ENCODE measurements at places on chromosomes 12 and 14.

DNA sequence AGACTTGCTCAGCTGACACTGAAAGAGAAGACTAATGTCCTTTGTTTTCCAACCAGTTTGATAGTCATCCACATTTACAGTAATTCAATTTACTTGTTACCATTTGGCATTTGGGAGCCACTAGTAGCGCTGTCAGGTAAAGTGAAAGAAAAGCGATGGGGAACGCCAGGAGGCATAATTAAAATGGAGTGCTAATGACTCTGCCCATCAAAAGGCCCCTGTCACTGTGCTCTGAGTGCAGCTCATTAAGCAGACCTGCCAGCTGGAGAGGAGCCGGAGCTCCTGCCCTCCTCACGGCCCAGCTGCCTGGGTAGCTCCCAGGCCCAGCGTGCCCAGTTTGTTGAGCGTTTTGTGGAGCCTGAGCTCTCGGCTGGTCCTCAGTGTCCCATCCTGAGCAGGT, 463.6 kb upstream of the CCDC196 start:
- DNase-seq: no peak

- no peak for DNase-seq
Observed at GRCh38 chr14:44771496-44771895, 190.3 kb downstream of the KLHL28 start.

- DNase-seq: no peak
Observed at GRCh38 chr14:68653108-68653507, 139.8 kb downstream of the ZFP36L1 start.

- no peak for DNase-seq
Observed at GRCh38 chr14:88604212-88604611, 41.4 kb downstream of the ZC3H14 start.

DNA sequence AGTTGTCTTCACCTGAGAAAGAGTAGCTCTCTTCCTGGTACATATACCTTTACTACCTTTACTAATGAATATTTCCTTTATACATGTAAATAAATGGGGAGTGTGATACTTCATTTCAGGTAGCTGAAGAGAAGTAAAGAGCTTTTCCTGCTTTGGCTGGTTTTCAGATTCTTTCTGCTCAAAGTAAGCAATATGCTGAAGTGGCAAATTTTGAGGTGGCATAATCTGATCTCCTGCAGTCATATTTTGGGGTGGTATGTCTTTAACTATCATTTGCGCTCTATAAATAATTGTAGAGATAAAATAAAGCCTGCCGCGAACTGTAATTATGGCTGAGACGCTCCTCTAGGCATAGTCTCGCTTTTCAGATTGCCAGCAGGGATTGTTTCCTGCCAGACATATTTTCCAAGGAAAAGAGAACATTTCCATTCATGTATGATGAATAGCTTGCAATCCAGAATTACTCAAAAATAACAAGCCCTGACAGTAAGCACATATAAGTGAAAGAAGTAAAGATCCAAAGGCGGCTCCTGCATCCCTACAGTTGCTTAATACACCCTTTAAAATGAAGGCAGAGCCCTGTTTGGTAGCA, 200.7 kb downstream of the C12orf50 start:
- no peak for DNase-seq

DNA sequence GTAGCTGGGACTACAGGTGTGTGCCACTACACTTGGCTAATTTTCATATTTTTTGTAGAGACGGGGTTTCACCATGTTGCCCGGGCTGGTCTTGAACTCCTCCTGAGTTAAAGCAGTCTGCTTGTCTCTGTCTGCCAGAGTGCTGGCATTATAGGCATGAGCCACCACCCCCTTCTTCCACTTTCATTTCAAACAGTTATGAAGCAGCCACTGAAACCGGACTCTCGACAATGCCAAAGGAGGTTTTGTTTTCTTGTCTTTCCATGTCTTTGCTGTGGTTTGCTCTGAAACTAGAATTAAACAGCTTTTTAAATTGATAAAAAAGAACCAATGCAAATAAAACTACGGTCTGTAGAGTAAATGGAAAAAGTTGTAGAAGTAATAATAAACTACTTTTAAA, 30.4 kb downstream of the RAP1B start:
- DNase-seq: peak; percentile 29

DNA sequence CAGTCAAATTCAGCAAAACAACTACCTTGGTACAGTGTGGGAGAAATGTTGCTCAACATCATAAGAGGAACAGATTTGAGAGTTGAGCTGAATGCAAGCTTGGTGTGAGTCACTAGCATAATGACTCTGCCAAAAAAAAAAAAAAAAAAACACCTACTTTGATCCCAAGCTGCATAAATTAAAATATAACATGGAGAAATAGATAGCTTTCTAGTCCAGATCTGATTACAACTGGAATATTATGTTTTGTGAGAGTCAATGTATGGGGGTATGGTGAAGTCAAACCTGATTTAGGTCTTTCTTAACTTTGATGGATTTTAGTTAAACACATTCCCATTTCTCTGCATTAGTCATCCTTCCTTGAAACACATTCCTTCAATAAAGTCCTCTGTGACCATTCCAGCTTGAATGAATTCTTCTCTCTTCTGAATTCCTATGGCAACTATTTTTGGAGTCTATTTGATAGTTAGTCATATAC, 188.1 kb downstream of the SLC5A8 start:
- DNase-seq: no peak

DNA sequence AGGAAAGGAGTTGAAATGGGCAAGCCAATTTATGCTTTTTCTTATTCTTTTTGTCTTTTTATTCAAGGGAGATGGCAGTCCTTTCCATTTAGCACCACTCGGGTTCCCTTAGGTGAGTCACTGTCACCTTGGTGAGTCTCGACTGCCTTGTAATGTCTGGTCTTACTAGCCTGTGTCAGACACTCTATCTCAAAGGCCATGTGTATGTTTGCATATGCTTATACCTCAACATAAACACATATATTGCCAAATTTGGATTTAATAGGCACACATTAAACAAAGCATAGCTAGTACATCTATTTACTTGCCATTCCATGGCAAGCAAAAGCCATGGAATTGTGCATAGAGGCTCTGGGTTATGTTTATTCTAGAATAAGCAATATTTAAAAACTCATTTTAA, 624.9 kb upstream of the FOXG1 start:
- no peak for DNase-seq

GRCh38 chr14:90700933-90701776, 115.1 kb downstream of the TTC7B start:
- DNase-seq: no peak

GRCh38 chr14:67680121-67680602, 5.7 kb upstream of the VTI1B start:
- DNase-seq: peak; percentile 56

DNA sequence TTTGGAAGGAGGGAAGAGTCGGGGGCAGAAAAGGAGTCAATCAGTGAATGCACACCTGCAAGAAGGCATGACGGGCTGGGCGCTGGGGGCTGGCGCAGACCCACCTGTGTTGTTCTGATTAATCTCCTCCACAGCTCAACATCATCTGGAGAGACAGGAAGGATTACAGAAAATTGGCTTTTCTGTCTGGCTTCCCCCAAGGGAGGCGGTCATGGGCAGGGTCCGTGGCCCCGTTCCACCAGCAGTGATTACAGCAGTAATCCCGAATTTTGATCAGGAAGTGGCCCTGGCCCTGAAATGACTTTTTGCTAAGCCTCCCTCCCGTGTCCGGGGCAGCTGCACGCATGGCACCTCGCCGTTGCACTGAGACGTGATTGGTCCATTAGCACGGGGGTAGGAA, 24.4 kb upstream of the GALNT9 start:
- no peak for DNase-seq

GRCh38 chr14:74083161-74083560, 1.1 kb downstream of the ALDH6A1 start:
- DNase-seq: no peak

GRCh38 chr12:51391283-51392123, at the start of gene GALNT6:
Gene GALNT6 (minus strand): TSS chr12:51391406. CDS start chr12:51379781, 11,625 bp downstream.
- DNase-seq: peak; percentile 64

DNA sequence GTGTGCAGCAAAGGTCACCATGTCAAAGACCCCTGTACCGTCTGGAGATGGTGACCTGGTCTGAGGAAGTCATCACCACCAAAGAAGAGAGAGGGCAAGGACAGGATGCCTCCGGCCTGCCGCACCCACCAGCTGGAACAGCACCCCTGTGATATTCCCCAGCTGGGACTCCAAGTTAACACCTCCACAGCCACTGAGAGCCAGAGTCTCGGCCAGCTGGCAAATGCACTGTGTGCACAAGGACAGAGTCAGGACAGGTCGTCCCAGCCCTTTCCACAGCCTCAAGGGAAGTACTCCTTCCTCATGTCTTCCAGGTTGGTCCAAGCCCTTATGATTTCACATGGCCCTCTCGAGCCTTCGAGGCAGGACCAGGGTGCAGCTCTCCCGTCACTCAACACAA, 19.3 kb upstream of the FKBP4 start:
- DNase-seq: no peak

- DNase-seq: no peak
Observed at GRCh38 chr12:45839917-45840316, 110.4 kb downstream of the ARID2 start.

DNA sequence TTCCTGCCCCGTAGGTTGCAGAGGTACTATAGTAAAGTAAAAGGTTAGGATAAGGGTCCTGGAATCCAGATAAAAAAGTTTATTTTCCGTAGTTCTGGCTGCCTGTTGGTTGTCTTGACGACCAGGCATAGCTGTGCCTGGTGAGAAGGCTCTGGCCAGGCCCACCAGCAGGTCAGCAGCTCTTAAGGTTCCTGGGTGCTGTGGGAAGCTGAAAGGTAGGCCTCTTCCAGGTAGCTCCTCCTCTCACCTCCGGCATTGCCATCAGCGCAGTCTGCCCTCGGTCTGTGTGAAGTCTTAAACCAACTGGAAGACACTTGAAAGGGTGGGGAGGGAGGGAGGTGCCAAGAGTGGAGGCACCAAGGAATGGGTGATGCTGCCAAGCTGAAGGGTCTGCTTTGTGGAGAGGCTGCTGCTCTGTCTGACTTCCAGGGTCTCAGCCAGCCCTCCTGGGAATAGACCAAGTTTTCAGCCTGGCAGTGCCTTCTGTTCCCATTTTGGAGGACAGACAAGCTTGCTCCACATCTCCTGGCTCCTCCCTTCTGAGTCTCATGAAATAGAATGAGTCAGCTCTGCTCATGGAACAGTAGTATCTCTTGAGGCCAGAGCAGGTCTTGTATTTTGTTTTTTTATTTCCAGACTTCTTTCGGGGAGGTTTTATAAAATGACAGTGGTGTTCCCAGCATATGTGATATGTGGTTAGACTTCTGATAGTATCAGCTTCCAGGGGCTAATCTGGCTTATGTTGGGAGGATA, 5.2 kb upstream of the ACADS start:
- no peak for DNase-seq

GRCh38 chr12:98735821-98736220, 90.7 kb downstream of the APAF1 start:
- no peak for DNase-seq

DNA sequence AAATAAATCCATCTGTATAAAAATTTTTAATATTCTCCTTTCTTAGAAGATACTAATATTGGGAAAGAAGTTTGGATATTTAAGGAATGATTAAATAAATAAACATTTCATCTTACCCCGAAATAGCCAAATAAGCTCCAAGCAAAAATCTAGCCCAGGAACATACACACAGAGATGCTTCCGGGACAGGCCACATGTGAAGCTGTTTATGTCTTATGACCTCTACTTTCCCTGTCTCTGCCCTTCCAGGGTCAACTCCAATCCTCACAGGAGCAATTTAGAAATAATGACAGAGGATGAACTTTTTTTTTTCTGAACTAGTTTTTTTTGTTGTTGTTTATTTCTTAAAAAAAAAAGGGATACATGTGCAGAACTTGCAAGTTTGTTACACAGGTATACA, 89.4 kb downstream of the BTG1 start:
- no peak for DNase-seq

DNA sequence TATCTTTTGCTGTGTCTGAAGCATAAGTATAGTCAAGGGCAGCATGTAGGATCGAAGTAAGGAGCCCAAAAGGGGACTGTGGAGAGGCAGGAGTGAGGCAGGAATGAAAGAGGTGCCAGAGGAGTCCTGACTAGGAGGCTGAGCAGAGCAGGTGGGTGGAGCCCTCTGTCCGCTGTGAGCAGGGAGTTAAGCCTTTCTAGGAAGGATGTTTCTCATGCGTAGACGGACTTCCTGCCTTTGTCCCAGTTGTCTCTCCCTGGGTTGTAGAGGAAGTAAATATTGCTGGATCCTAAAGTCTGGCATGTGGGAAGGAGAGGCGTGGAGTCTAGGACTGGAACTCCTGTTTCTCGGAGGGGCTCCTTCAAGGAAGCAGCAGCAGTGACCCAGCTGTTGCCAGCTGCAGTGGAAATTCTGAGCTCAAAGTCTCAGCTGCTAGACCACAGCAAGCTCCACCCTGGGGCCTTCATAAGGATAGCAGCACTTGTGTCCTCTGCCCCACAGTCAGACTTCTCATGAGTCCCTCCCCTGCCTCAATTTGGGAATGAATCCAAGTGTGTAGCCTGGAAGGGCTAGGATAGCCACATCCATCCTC, 44.0 kb downstream of the RBMS2 start:
- DNase-seq: peak; percentile 24

DNA sequence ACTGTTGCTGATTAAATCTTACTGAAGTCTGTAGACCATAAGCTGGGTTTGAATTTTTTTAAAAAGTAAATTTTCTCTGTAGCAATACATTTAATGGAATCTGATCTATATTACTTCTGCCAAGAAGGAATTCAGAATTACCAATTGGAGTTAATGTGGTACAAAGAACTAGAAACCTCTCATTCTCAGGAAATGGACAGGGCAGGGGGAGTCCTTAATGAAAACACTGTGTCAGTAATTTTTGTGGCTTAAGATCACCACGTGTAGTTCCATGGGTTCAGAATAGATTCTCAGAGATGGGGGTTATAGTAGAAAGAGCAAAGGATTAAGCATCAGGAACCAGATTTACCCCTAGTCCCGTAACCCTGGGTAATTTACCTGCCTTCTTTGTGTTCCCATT, 30.3 kb downstream of the FBXL14 start:
- no peak for DNase-seq

- DNase-seq: no peak
Observed at GRCh38 chr12:64323476-64324225, 66.9 kb downstream of the C12orf56 start.

DNA sequence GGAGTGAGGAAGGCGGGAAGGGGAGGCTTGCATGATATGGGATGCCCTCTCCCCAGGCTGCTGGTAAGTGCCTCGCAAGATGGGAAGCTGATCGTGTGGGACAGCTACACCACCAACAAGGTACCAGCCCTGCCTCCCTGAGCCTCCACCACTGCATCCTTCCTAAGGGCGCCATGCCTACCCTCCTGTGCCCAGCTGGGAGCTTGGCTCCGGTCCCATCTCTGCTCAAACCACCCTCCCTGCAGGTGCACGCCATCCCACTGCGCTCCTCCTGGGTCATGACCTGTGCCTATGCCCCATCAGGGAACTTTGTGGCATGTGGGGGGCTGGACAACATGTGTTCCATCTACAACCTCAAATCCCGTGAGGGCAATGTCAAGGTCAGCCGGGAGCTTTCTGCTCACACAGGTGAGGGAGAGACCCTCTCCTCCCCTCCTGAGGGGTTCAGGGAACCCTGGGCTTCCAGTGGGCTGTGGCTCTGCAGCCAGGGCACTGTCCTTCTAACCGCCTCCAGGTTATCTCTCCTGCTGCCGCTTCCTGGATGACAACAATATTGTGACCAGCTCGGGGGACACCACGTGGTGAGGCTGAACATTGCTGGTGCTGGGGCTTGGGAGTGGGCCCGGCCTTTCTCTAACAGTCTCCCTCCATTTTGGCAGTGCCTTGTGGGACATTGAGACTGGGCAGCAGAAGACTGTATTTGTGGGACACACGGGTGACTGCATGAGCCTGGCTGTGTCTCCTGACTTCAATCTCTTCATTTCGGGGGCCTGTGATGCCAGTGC, 2.6 kb downstream of the GNB3 start:
- no peak for DNase-seq

Data from GM12891 (cell line).